ENCODE measurements at places on chromosomes 1 and 21.

DNA sequence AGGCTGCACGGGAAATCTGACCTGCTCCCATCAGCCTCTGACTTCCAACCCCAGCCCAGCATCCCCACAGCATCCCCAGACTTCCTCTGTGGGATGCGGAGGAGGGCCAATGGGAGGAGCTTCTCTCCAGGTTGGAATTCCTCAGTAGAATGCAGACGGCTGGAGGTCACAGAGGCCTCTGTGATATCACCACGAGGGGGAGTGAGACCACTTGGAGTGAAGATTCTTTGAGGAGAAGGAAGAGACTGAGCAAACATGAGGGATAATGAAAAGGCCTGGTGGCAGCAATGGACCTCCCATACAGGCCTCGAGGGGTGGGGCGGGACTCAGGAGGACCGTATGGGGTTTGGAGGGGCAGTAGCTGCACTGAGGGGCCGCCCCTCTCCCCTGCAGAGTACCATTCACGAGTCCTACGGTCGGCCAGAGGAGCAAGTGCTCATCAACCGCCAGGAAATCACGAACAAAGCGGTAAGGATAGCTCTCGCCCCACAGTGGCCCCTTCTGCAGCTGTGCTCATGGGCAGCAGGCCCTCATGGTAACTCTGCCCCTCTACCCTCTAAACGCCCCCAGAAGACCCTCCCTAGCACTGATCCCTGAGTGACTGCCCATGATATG is at the start of gene CATSPER4:
Gene CATSPER4 (plus strand): TSS at position 230 of the 615 bp plus-strand sequence. CDS start 26 bp downstream, at position 256.
- no peak for DNase-seq

DNA sequence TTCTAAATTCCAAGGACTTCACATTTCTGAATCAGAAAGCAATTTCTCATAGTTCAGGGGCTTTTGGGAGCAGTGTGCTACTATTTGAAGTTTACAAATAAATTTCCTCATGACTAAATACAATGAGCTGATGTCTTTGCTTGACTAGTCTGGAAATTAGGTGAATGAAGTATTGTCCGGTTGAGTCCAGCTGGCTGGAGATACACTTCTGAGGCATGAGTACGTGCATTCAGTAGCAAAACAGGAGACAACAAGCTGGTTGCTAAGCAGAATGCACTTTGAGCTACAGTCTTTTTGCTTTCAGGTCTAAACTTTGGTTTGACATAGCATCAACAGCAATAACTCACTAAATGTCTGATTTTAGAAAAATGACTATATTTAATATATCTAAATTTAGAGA is 27.1 kb downstream of the ZNHIT6 start:
- no peak for DNase-seq

DNA sequence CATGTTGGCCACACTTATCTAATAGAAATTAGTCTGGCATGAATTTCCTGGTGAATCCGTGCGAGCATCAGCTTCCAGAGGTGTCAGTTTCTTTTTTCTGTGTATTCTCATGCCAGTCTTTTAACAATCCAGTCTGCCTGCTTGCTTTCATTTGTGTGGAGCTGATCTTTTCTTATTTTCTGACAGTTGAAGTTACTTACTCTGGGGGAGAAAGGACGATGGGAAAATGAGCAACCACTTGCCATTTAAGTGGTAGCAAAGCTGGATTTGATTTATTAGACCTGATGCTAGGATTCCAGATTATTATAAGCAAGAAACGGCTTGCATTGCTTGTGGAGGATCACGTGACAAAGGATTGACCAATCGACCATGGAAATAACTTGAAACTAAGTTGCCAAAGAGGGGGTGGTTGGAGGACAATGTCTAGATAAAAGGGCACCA is 24.3 kb upstream of the APP start:
- no peak for DNase-seq

GRCh38 chr1:26403656-26404055 is 7.0 kb upstream of the LIN28A start:
- DNase-seq = no peak

All from suppressor macrophage treated with lipopolysaccharide for 4 hours (primary cell).